Stimulated activated CD4-positive, alpha-beta T cell treated with anti-CD3 and anti-CD28 coated beads, Interleukin-1b, Interleukin-23, amount 100 ng/mL, for 48 hours (primary cell): ENCODE measurements at places on chromosomes 2 and 18.

- DNase-seq: no peak
These were observed 378.3 kb upstream of the SALL3 start for GRCh38 chr18:78601349-78601748.

GRCh38 chr18:13800505-13801259, 23.3 kb upstream of the MC5R start:
- DNase-seq: peak; percentile 56

DNA sequence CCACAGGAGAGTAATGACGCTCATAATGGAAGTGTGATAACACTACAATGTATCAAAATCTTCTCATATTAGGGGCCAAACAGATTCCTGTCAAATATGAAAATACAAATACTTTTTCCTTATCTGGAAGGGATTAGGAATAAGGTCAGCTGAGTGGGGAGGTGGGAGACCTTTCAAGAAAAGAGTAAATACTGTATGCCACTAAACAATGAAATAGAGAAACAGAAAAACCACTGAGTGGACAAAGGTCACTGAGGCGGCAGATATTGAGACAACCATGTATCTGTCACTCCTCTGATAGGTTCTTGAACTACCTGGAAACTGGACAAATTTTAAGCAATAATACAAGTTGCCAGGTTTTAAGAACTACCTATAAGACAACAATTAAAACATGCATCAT, 59.3 kb downstream of the RTTN start:
- DNase-seq: no peak

DNA sequence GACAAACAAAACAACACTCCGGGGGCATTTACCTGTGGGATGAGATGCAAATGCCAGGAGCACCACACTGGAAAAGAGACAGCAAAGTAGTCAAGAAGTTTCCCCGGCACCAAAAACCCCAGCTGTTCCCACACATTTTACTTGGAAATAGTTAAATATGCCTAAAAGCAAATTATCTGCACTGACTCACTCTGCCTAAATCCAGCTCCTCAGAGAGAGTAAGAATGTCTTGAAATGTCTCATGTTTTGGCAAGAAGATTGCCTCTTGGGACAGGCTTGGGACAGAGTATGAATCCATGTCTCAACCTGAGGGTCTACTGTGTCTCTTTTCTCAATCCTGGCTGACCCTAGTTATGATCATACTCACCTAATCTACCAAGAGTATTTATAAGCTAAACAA, 87.5 kb upstream of the RIOK3 start:
- no peak for DNase-seq

DNA sequence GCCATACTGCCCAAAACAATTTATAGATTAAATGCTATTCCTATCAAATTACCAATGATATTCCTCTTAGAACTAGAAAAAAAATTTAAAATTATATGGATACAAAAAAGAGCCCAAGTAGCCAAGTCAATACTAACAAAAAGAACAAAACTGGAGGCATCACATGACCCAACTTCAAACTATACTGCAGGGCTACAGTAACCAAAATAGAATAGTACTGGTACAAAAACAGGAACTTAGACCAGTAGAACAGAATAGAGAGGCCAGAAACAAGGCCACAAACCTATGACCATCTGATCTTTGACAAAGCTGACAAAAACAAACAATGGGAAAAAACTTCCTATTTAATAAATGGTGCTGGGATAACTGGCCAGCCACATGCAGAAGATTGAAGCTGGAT, 86.1 kb upstream of the KYNU start:
- DNase-seq: no peak

GRCh38 chr2:96341641-96342040, 6.1 kb downstream of the NCAPH start:
- no peak for DNase-seq

DNA sequence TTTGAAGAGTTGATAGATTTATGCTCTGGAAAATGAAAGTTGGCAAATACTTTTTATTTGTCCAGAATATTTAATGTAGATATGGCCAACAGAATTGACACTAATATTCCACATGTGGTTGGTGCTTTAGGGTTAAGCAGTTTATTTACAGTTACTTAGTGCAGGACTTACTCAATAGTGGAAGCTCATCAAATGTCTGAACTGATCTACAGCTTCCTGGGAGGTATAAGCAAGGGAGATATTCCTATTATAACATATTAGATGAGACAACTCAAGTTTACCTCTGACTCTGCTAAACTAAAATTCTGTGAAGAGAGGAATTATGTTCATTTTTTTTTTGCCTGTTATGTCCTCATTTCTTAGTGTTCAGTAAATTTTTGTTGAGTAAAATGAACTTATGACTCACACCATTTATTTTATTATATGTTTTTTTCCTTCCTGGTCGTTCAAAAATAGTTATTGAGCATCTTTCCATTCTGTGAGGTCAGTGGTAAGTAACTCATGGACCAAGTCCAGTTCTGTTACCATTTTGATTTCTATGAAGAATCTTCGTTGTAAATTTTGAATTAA, 13.6 kb downstream of the ABI2 start:
- DNase-seq: no peak

DNA sequence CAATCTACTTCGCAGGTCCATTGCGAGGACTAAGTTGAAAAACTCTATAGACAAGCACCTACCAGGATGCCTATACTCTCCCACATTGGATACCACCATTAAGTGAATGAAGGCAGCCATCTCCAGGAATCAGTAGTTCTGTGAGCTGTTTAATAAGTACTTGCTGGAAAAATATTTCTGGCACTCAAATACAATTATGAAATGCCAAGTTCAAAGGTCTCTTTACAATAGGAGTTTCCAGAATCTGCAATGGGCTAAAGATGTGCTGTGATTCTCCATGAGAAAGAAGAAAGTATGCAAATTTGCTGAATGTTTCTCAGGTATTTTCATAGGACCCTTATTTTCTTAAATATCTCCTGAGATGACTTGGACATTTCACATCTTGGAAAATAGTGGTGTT, 103.0 kb downstream of the AP1S3 start:
- DNase-seq: no peak

DNA sequence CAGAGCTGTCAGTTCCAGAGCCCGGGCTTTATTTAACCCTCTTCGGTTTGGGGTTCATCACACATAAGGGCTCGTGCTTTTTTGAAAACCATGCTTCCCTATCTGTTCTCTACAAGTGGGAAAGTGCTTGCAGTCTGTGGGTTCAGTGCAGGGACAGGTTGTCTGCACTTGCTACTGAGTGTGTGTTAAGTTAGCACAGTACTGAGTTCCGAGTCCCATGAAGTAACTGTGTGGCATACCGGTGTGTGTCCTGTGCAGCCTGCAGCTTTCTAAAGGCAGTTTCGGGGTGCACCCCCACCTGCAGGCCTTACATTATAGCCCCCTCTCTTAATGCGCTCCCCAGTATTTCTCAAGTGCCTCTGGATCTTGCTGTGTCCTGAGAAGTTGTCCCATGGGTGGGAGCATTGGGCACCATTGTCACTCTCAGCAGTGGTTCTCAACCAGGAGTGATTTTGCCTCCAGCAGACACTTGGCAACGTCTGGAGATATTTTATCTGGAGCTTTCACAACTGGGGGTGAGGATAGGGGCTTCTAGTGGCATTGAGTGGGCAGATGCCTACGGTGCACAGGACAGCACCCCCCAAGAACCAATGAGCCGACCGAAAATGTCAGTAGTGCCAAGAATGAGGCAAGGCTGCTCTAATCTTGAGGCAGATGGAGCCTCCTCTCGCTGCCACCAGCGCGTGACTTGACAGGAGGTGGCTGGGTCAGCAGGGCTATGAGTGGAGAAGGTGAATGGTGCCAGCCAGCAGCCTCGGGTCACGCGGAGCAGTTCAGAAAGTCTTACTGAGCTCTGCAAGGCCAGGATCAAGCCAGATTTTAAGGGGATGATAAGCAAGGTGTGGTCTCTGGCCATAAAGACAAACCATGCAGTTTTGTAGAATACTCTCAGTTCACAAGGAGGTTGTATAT, 152.2 kb downstream of the SMAD7 start:
- no peak for DNase-seq

GRCh38 chr2:20468549-20469500, 22.0 kb downstream of the RHOB start:
- DNase-seq: no peak

DNA sequence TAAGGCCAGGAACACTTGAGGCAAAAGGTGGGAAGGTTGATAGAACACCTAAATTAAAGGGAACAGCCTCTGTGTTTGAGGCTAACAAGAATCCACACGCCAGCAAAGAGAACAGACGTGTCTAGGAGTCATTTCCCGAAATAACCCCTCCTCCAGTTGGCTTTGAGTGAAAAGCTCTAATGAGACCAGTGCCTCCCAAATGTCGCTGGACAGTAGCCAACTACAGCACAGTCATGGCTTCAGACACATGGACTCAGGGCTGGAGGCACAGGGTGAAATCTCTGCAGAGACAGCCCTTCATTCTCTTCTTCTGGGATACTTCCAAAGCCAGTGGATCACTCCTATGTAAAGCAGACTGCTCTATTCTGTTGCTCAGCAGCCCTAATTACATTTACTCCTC, 49.6 kb downstream of the SOWAHC start:
- no peak for DNase-seq

DNA sequence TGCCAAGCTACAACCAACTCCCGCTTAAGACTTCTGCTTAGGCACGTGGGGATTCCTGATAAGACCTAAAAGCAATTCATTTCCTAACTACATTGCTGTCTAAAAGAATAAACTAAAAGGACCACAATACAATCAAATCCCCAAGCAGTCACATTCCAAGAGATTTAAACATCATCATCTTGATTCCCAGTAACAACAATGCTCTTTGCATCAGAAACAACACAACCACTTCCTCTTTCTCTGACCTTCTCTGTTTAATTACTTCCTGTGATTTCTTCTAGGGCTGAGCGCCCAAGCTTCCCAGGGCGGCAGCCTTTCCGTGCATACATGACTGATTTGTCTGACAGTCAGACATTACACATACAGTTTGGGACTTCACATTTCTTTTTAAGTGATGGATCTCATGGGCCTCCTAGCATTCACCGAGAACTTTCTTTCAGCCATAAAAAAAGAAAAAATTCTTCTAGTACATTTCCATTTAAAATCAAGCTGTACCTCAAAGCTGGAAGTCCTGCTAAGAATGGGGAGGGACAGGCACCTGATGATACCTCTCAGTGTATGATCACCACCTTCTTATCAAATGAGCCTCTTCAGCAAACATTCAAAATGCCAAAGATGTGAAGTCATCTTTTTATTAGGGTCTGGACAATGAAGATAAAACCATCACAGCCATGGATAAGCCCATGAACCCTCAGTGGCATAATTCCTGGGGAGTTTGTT, 11.5 kb downstream of the SPRED2 start:
- no peak for DNase-seq
